AG09319 (cell line): ENCODE measurements at places on chromosomes 2 and 18.

- DNase-seq = peak; percentile 73
Observed at GRCh38 chr2:29765721-29766120, 155.7 kb downstream of the ALK start.

- DNase-seq = no peak
Observed at GRCh38 chr2:78546843-78547242, 478.7 kb upstream of the REG3G start.

- no peak for DNase-seq
Observed at GRCh38 chr2:138997856-138998517, 217.8 kb upstream of the NXPH2 start.

DNA sequence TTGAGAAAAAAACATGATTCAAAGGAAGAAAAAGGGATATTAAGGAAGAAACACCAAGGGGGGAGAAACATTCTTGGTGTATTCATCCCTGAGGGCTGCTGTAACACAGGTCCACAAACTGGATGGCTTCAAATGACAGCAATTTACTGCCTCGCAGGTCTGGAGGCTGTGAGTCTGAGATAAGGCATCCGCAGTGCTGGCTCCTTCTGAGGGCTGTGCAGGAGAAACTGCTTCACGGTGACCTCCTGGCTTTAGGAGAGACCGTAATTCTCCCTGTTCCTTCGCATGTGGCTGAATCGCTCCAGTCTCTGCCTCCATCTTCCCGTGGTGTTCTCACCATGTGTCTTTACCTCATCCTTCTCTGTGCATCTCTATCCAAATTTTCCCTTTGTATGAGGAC lies 490.7 kb downstream of the EIPR1 start:
- DNase-seq = no peak

GRCh38 chr2:179440642-179441251 lies 176.1 kb upstream of the SESTD1 start:
- DNase-seq = no peak

DNA sequence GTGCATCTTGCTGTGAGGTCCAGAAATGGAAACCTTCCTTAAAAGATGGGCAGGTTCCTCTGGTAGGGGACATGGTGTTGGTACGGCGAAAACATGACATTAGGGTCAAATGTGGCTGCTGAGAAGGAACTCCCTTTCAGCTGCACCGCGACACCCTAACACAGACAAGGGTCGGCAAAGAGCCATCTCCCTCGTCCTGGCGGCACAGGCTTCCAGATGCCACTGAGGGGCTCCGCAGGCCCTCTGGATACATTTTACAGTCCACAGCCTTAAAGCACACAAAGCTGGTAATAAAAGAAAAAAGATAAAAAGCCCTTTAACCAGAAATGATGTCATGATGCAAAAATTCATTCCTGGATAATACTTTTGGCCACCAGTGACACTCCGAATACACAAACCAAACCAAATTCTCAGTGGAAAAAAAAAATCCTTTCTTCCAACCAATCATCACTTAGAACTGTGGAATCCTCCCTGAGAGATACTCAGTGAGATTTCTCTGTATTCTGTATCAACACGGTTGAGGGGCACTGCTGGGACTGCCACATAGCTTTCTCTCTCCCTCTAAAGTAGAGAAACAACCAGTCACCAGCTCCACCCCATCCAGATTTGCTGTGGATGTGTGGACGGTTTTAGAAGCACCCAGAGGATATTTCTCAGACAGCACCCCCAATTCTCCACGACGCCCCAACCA lies 174.8 kb downstream of the HDAC4 start:
- DNase-seq = peak; percentile 44

DNA sequence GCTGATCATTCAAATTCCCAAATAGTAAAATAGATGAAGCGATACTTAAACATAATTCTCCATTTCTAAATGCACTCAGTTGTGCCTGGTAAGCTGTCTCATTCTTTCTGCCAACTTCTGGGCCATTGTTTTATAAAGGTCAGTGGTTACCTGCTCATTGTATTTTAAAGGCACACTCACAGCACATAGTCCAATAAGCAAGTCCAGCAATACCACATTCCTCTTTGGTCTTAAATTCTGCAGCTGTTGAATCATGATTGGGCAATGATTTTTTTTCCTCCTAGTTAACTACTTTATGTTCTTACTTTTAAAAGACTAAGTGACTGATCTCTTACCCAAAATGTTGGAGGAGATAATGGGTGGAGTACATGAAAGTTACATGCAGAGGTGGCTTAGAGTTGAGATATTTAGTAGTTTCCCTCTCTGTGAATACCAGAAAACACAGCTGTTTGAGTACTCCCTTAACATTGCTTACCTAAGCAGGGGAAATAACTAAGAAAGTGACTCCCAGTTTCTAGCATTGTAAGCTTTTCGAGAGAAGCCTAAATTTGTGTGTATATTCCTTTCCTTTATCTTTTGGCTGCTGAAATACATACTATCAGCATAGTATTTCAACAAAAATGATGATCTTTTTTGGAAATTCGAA lies 220.7 kb downstream of the CAMKMT start:
- no peak for DNase-seq

GRCh38 chr2:2879781-2880180 lies 497.8 kb downstream of the EIPR1 start:
- DNase-seq = no peak

- no peak for DNase-seq
Observed at GRCh38 chr18:57149051-57149450, 2.2 kb downstream of the BOD1L2 start.

- no peak for DNase-seq
Observed at GRCh38 chr2:238857959-238858358, 10.1 kb downstream of the TWIST2 start.

GRCh38 chr2:166321076-166321475 lies 54.7 kb downstream of the SCN9A start:
- no peak for DNase-seq

- no peak for DNase-seq
Observed at GRCh38 chr2:188320861-188321260, 29.2 kb downstream of the GULP1 start.
